ENCODE measurements at places on chromosomes 3 and 15. TPM values are rescaled to one million over a fixed set of nuclear protein-coding genes. Genes with fewer than 3 reads are reported as not detected.
A peak's percentile ranks its signal among the peaks of the same experiment; 100 is the strongest.

MYO5C gene
- 0.06 TPM for total RNA-seq

TAGLN3 gene
- total RNA-seq: not detected

LRRC2 gene
- total RNA-seq: 0.04 TPM

NOX5 gene
- total RNA-seq: not detected

SHQ1 gene
- total RNA-seq: 22.3 TPM

DNA sequence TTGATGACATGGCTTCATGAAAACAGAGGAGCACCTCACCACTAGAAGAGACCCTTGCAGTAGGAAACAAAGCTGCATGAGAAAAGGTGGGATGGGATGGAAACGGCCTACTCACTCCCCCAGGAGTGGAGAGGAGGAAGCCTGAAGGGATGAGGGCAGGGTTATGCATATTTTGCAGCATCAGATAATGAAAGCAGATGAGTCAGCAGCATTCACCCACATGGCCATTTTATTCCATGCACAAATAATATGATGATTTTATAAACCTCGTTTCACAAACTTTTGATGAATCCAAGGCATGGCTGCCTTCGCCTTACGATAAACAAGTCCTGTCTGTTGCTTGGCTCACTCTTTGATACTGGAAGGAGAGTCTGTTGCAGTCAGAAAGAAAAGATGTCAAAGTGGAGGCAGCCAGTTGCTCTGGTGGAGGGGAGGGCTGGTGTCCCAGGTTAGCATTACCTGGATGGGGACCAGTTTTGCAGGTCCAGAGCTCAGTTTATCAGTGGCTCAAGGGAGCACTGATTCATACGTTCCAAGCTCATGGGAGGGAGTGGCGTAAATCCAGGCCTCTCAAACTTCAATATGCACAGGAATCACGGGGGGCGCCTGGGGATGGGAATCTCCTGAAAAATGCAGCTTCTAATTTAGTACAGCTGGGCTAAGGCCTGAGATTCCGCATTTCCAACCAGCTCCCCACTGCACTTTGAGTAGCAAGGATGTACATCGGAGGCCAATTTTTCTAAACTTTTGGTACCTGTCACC is 9.2 kb upstream of the EHD4 start:
- DNase-seq: no peak

- DNase-seq: no peak
These were observed 192.2 kb downstream of the FOXP1 start for GRCh38 chr3:71391361-71391760.

DNA sequence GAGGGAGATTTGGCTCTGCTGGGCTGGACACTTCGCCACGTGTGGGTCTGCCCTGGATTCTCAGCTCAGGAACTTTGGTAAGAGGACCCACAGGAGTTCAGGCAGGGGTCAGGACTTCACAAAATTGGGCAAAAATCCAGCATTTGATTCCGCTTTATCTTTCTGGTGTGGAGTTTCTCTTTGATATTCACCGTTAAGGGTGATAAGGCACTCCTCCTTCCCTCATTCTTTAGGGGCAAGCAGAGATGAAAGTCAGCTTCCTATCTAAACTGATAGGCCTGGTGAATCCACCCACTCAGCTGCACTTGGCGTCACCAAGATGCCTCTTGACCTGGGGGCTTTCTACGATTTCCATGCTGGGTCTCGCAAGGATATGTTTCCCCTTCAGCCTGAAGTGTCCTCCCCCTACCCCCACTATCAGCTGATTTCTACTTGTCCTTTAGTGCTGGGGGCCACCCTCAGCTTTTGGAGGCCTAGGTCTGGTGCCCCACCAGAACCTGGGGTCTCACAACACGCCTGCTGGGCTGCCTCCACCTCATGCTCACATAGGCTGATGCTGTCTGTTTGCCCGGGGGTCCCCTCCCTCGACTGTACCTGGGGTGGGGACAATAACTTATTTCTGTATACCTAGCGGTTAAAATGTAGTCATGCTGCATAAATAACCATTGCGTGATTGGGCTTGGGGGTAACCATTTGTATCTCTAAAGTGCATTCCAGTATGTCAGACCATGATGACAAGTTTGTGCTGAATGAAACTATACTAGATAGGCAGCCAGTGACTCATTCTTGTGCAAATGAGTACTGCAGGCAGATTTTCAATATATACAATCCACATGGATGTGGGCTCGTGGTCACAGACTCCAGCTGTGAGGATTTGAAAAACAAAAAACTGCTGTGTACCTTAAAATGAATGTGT is 248.3 kb downstream of the ADAMTS17 start:
- peak; percentile 31 for DNase-seq

DNA sequence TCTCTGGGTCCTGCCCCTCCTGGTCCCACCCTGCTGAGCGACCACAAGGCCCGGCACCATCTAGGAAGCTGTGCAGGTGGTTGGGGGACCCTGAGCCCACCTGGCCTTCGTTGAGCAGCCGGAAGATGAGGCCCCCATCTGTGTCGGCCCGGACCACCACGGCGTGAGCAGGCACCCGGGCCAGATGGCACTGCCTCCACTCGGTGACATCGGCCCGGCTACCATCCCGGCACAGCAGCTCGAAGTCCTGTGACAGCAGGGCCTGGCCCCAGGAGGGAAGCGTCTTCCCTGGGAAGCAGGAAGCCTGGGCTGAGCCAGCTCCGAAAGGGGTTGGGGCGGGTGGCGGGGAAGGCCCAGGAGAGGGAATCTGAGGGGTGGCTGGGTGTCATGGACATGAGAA is 12.6 kb downstream of the MELTF start:
- DNase-seq: no peak

- DNase-seq: peak; percentile 38
These were observed 11.2 kb upstream of the ALCAM start for GRCh38 chr3:105355408-105356061.

GRCh38 chr3:148190441-148190990 is 507.2 kb upstream of the AGTR1 start:
- no peak for DNase-seq

- peak; percentile 86 for DNase-seq
These were observed 44.4 kb downstream of the FLNB start for GRCh38 chr3:58052373-58053273.

- no peak for DNase-seq
These were observed 81.3 kb downstream of the APBA2 start for GRCh38 chr15:28967066-28967465.

- DNase-seq: peak; percentile 30
These were observed 760.4 kb downstream of the ZPLD1 start for GRCh38 chr3:103195216-103195615.

GRCh38 chr3:21170964-21171363 is 580.0 kb downstream of the ZNF385D start:
- no peak for DNase-seq

DNA sequence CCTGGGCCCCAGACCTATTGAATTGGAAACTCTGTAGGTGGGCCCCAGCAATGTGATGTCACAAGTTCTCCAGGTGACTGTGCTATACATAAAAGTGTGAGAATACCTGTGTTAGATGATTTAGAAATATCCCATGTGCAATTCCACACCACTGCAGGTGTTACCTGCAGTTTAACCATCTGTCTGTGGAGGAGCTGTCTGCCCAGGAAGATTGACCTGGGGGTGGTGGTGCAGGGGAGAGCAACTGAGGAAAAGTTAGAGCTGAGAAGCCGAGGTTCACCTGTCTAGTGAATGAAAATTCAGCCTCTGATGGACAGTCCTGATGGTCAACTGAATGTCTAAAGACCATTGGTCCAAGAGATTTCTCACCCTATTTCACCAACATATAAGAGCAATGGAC is 132.2 kb upstream of the SLC24A5 start:
- DNase-seq: no peak

- DNase-seq: no peak
These were observed 57.5 kb downstream of the RBPMS2 start for GRCh38 chr15:64717735-64718495.

Data from H4 (cell line).